Right ventricle myocardium inferior (tissue), 1 donor: ENCODE measurements at places on chromosomes 4 and X.

- DNase-seq: no peak
Observed at GRCh38 chrX:123648028-123648810, 84.6 kb downstream of the THOC2 start.

DNA sequence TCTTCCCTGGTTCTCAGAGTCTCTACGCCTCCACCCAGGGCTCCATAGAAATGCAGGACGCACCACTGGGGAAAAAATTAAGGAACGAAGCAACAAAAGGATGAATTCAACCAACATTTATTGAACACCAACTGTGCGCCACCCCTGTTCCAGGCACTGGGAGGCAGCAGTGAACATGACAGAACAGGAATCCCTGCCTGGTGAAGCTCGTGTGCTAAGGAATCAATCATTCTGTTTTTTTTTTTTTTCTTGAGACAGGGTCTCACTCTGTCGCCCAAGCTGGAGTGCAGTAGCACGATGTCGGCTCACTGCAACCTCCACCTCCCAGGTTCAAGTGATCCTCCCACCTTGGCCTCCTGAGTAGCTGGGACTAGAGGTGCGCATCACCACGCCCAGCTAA, 1.9 kb upstream of the FTSJ1 start:
- no peak for DNase-seq

DNA sequence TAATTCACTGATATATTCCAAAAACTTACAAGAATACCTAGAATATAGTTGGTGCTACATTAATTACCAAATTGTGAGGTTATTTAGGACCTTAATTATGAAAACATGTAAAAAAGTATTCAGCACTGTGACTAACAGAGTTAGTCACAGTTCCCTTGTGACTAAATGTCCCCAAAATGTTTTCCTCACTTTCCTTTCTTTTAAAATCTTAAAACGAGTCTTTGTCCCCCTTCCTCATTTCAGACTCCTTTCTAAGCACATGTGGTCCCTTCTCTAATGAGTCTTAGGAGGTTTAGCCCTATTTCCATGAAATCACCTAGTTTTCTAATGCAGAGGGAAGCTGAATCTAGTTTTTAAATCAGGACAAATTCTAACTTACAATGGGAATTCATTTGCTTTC, 175.0 kb downstream of the PPP3CA start:
- DNase-seq: no peak

DNA sequence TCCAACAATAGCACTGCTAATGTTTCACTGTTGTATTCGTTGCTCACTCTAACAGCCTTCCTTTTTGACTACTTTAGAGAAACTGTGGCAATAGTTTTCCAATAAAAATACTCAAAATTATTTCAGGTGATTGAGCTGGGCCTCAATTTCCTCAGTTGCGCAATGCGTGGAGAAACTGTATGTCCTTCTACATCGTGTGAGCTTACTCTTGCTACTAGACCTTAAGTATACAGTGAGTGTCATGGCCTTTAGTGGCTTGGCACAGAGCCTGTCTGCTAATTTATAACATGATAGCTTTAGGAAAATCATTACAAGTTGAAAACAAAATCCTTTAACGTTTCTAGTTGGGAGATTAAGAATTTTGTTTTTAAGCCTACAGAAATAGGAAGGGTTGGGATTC, 114.5 kb downstream of the COL4A6 start:
- no peak for DNase-seq

DNA sequence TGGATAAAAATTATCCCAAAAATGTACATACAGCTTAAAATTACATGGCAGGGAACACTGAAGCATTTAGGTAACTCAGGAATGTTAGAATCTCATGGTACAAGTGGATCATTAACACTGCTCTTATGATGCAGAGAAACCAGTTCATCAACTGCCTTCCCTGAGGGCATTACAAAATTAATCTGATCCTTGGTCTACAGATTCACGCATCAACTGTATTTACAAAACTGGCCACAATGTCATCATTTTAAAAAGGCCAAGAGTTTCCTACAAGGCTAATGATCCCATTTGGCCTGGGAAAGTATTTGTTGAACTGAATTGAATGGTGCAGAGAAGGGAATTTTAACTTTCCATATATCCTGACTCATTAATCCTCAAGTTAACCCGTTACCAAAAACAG, 84.6 kb downstream of the TSPAN5 start:
- DNase-seq: no peak

- no peak for DNase-seq
Observed at GRCh38 chr4:173277340-173277739, 56.8 kb downstream of the HMGB2 start.

DNA sequence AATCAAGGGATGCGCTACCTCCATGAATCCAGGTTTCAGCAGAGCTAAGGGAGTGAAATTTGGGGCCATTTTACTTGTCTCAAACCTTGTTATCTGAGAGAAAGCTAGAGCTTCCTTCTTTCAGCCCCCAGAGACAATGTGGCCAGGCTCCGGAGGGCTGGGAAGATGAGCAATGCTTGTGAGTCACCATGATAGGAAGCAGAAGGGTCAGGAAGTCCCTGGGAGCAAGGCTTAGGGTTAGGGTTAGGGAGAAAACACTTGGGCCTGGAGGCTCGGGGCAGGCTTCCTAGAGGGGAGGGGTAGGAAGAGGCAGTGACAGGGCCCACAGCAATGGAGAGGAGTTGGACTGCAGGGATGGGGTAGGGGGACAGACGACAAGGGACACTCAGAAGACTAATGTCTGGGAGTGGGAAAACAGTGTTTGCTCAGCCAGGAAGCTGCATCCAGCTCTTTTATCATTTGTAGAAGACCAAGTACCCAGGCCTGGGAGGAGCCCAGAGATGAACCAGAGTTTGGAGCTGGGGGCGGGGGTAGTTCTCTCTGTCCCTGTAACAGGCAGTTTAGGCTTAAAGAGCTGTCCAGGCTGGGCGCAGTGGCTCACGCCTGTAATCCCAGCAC, 16.4 kb upstream of the PORCN start:
- DNase-seq: no peak

GRCh38 chr4:174119830-174120229, 163.6 kb downstream of the FBXO8 start:
- no peak for DNase-seq

- no peak for DNase-seq
Observed at GRCh38 chr4:107991945-107992630, 2.4 kb downstream of the HADH start.

- no peak for DNase-seq
Observed at GRCh38 chr4:70619288-70619687, 9.3 kb upstream of the ENAM start.

DNA sequence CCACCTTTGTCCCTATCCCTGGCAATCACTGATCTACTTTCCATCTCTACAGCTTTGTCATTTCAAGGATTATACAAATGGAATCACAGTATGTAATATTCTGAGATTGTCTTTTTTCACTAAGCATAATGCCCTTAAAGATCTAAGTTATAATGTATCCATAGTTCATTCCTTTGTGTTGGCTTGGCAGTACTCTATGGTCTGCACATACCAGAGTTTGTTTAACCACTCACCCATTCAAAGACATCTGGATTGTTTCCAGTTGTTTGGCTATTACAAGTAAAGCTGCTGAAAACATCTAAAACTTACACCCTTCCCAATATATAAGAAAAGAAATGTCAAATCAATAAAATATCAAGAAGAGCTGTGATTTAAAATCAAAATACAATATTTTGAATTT, 26.0 kb upstream of the AWAT1 start:
- no peak for DNase-seq

DNA sequence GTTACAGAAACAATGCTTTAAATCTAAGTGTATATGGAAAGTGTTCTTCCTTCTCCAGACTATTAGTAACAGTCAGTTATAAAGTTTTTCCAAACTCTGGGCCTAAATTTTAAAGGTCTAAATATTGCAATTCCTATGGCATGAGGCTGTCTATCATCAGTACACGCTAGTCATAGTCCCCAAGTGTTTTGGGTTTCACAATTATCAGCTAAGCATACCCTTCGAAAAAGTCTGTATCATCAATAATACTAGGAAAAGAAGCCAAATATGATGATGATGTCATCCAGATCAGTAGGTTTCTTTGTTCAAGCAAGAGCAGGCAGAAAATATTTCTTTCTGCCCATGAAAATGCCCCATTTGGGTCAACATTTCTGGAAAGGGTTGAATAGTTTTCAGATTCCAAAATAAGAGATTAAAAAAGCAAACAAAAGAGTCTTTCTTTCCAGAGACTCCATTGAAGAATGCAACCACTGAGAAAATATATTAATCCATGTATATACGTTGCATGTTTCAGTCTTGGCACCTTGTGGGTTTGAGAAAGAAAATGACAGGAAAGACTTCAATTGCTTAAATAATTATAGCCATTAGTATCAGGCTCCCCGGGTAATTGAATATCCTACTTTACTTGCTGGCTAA, 173.8 kb downstream of the CAMK2D start:
- no peak for DNase-seq

- DNase-seq: no peak
Observed at GRCh38 chr4:113636877-113637276, 124.7 kb downstream of the CAMK2D start.

GRCh38 chr4:72286185-72286584, 254.4 kb downstream of the NPFFR2 start:
- no peak for DNase-seq

- DNase-seq: no peak
Observed at GRCh38 chrX:70046978-70047377, 2.8 kb downstream of the AWAT2 start.

DNA sequence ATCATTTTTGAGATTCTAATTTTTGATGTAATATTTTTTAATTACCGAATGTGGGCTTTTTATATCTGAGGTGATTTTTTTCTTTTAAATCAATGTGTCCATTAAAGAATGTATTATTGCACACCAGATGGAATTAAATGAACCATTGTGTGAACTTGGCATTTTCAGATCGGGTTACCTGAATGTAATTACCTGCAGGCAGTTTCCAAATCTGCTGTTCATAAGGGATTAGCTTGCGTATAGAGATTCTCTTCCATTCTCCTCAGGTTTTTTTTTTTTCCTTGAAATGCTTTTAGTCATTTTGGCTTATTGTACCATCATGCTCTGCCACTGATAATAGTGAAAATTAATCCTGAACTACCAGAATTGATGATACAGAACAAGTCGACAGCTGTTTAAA, 511.5 kb upstream of the ATOH1 start:
- DNase-seq: no peak

- DNase-seq: no peak
Observed at GRCh38 chr4:23897564-23898109, 7.8 kb upstream of the PPARGC1A start.
